ENCODE measurements at places on chromosomes 1 and 21.
A peak's percentile ranks its signal among the peaks of the same experiment; 100 is the strongest.

- DNase-seq: no peak
Observed at GRCh38 chr1:89698624-89699023, 65.7 kb downstream of the LRRC8C start.

- no peak for DNase-seq
Observed at GRCh38 chr1:7335224-7335879, 435.7 kb upstream of the VAMP3 start.

GRCh38 chr1:49416758-49417157, 607.0 kb downstream of the AGBL4 start:
- no peak for DNase-seq

DNA sequence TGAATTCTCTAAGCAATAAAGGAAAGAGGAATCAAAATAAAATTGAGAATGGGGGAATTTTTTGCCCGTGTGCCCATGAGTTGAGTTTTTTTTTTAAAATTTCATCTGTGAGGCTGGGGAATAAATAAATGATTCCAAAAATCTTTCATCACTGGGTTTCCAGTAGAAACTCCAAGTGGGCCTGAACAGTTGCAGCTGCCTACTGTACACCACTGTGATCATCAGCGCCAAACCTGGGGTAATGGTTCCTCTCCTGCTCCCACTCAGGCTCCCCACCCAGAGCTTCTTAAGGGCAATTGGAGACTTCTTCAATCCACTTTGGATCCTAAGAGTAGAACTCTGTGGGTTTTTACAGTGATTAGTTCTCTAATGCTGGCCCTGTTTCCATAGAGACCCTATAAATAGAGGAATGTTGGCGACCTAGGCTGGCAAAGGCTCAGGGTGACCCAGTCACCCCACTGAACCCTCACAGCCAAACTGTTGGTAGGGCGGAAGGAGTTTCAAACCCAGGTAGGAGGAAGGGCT, 9.3 kb downstream of the TMCC2 start:
- no peak for DNase-seq

- DNase-seq: no peak
Observed at GRCh38 chr1:9767964-9768668, 55.6 kb downstream of the CLSTN1 start.

GRCh38 chr1:31822766-31823165, 6.9 kb upstream of the SPOCD1 start:
- DNase-seq: peak; percentile 64

DNA sequence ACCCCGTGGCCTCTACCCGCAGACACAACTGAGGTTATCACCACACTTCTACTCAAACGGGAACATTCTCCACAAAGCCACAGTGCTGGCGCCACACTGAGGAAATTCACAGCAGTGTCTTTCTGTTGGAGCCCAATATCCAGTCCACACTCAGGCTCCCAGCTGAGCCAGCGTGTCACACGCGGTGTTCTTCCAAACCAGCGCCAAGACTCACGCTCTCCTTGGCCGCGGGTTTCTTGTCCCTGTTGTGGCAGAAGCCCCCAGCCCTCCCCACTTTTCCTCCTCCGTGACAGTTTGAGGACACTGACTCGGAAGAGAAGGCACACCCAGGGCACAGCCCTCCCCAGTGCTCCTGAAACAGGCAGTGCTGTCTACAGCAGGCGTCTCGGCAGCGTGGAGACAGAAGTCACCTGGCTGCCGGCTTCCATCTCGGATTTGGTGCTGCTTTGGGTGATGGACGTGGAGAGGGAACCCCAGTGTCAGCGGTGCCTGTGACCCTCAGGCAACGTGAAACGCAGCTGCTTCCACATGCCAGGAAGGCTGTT, 35.4 kb upstream of the AGPAT3 start:
- DNase-seq: no peak

DNA sequence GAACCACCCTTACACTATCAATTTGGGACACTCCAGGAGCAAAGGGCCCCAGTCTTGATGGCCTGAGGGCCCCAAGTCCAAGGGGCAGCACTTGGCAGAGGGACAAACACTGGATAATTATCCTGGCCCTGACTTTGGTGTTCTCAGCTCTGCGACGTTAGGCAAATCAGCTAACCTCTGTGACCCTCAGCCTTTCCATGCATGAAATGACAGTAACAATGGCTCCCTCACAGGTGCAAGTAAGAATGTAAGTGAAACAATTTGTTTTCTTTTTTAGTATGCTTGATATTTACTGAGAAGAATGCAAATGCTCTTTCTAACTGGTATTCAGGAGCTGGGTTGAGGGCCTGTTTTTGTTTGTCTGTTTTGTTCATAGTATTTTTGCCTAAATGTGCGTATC, 61.6 kb upstream of the PRDX6 start:
- no peak for DNase-seq

DNA sequence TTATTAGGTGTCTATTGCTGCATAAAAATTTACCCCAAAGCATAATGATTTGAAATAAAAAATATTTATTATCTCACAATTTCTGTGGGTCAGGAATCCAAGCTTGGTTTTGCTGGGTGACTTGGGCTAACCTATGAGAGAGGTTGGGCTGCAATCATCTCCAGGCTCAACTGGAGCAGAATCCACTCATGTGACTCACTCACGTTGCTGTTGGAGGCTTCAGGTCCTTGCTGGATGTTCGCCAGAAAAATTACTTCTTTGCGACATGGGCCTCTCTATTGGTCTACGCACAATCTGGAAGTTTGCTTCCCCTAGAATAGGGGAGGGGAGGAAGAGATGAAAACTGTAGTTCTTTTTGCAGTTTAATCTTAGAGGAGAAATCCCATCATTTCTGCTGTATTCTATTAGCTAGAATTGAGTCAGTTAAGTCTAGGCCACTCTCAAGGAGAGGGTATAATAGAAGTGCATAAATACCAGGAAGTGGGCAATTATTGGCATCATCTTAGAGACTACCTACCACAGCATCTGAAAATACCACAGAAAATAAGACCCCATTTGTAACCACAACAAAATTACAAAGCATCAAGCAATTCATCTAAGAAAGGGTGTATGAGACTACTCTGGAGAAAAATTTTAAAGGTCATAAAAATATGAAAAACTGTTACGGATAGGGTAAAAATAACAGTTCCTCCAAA, 5.7 kb upstream of the FASLG start:
- DNase-seq: peak; percentile 52
